ENCODE measurements at places on chromosomes 4 and X.

DNA sequence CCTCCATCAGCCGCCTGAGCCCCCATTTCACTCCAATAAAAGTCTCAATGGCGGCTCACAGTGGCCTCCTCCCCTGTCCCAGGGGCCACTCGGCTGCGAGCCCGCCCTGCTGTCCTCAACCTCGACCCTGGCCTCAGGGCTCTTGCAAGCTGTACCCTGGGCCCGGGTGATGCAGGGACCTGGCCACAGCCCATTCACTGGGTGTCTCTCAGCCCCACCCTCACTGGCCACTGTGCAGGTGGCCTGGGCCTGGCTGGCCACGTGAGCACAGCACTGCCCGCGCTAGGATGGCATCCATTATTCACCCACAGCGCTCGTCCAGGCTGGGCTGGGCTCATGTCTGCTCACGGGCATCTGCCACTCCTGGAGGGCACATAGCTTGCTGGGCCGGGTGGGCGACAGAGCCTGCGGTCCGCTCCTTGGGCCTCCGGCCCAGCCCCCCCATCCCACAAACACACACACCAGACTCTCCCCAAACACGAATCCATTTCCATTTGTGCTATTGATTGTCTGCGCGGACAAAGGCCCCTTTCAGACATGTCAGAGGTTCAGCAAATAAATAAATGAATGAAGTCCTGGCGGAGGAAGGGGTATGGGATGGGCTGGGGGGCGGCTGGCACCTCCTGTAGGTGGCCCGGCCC is 16.5 kb upstream of the FGFR3 start:
- DNase-seq, result no peak

DNA sequence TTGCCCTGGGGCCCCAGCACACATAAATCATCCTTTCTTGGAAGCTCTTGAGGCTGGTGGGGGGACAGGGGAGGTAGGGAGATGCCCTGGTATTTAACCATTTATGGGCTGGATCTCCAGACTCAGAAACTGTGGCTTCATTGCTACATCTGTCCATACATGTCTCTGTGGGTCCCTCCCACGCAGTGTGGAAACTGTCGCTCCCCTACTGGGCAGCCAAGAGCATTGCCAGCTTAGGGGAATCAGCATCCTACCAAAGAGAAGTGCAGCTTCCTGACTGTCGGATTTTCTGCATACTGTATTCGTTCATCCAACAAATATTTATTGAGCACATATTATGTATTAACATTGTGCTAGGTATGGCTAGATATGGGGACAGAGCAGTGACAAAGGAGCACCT is 3.7 kb downstream of the GRIPAP1 start:
- DNase-seq, result no peak

- DNase-seq, result no peak
These were observed 35.1 kb downstream of the TSPAN5 start for GRCh38 chr4:98623126-98623802.

DNA sequence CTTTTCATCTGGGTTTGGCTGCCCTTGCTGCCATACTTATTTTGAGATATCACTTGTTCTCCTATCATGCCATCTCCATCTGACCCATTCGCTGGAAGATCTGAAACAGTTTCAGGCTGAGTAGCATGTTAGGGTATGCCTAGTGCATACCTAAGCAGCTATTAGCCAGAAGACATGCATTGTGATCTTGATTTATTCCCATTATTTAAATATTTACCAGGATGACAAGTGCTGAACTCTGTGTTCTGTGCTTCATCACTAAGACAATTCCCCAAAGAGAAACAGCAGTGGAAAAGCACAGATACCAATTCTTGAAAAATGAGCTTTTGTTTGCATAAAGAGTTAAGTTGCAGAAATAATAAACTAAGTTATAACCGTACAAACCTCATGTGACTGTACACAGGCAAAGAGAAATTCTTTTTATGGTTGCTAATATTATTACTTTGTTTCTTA is 271.0 kb upstream of the ARSJ start:
- DNase-seq, result no peak

GRCh38 chr4:54090804-54091623 is 8.9 kb upstream of the GSX2 start:
- no peak for DNase-seq

GRCh38 chrX:77389891-77390290 is 57.3 kb upstream of the FGF16 start:
- DNase-seq, result no peak

DNA sequence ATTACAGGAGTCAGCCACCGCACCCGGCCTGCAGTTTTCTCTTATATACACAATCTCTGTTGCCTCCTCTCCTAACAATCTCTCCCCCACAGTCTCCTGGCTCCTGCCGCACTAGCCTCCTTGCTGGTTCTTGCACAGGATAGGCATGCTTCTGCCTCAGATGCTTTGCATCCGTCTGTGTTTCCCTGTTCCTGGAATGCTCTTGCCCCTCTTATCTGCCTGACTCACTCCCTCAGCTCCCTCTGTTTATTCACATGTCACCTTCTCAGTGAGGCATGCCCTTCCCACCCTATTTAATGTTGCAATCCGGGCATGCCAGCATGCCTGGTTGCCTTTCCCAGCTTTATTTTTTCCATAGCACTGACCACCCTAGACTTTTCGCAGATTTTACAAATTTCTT is 161.9 kb downstream of the PHF8 start:
- no peak for DNase-seq

- no peak for DNase-seq
These were observed 9.2 kb downstream of the MAMLD1 start for GRCh38 chrX:150372280-150372679.

GRCh38 chr4:40719008-40719623 is 30.6 kb upstream of the NSUN7 start:
- DNase-seq, result no peak

- DNase-seq, result no peak
These were observed 18.4 kb downstream of the MAML3 start for GRCh38 chr4:140135529-140136088.

DNA sequence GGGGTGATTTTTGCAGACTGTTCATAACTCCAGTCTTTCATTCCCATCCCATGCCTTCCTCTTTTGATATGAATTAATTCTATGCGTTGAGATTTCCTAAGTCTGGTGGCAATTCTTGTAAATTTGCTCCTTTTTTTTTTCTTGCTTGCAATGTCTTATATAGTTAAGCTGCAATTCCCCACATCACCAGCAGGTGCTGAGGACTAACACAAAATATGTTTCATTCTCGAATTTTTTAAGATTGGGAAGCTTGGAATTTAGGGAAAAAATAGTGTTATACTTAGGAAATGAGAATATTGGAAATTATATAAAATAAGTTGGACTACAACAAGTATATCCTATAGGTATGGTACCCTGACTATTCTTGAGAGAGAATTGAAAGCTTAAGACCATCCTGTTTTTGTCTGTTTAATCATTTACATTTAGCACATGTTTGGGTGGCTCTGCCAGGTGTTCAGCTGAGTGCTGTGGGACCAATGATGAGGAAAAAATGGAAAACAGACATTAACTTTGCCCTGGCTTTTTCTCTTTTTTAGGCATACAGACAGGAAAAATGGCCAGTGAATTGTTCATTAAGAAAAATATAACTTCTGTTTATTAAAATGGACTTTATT is 30.2 kb downstream of the AFF2 start:
- no peak for DNase-seq

DNA sequence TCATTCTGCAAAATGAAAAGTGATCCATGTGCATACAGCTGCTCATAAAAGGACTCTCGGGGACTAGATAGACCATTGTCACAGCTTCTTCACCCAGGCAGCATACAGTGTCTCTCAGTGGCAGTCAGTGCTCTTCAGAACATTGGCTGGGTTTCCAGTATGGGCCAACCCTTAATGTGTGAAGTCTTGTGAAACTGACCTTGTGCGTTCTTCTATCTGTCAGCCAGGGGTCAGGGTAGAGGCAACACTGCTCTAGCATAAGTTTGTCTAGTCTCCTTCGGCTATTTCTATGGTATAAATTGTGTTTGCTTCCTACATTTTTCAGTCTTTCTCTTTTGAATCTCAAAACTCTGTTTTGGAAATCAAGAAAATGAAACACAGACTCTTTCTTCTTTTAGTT is 37.0 kb upstream of the SMIM31 start:
- no peak for DNase-seq

DNA sequence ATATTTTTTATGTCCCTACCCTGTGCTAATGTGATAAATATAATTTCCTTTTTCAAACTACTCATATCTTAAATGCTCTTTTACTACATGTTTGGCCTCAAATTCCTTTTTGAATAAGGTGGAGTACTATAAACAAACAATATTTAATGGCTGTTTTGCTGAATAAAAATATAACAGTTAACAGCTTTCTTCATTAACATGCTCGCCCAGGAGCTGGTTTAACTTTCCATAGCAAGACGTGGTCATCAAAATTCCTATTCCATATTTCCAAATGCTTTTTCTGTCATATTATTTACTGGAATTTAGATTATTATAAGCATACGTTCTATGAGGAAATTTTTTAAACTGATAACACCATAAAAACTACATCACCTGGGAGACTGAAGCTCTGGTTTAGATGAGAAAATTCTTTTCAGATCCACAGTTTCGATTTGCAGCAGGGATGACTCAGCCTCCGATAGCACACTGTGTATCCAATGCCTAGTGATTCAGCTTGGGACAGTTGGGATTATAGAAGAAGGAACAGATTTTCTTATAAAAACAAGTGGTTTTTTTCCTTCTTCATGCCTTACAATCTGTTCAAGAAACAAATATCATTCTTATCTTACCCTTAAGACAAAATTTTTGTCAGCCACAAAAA is 129.1 kb downstream of the FBXO8 start:
- no peak for DNase-seq

DNA sequence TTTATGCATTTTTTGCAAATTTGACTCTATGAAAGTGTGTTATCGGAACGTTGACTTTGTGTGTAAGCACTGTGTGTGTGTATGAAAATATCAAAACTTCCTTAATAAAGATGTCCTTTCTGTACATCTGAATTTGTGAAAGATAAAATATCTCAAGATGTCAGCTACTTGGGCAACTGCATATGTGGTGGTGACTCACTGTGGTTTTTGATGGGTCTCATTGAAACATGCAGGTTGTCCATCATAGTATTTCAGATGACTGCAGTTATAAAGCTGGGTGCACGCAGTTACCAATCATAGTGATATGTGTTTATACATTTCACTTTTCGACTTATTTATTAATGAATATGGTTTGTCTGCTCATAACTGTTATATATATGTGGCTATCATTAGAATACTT is 19.7 kb upstream of the BBS12 start:
- DNase-seq, result no peak

DNA sequence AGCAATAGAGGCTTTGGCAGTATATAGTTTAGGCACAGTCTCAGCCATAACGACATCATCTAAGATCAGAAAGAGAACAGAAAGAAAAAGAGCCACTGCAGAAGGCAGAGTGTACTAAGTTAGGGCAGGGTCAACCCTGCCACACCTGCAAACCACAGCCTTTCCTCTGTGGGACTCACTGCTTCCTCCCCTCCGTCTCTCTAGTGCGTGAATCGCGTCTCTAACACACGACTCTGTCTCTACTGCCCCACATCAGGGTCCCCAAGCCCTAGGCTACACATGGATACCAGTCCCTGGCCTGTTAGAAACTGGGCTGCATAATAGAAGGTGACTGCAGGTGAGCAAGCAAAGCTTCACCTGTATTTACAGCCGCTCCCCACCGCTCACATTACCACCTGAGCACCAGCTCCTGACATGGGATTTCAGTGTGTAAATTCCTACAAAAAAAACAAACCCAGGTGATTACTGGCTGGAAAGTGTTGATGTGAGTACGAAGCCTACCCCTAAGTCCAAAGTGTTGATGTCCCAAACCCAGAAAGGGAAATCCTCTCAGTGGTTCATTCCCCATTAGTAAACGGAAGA is 128.9 kb downstream of the PRKX start:
- no peak for DNase-seq

DNA sequence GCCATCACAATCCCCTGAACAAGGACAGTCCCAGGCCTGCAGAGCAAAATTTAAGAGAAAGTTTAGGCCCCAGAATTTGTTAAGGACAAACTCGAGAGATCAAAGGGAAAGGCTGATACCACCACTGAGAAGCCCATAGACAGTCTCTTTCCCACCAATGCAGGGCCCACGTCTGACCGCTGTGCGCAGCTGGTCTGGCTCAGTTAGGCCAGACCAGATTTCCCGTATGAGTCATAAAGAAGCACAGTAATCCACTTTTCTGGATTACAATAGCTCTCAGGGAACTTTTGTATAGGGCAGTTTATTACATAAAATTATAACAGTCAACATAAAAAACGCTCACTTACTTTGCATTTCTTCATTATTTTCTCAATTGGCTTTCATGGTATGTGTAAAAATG is 259.5 kb downstream of the RCHY1 start:
- DNase-seq, result no peak

- DNase-seq, result no peak
These were observed 24.1 kb downstream of the SMIM43 start for GRCh38 chr4:121740796-121741409.

- no peak for DNase-seq
These were observed 4.2 kb upstream of the CCNA2 start for GRCh38 chr4:121827853-121828252.

- no peak for DNase-seq
These were observed 97.1 kb downstream of the LDB2 start for GRCh38 chr4:16801356-16801755.

GRCh38 chr4:26020881-26021280 is 106.9 kb downstream of the SMIM20 start:
- no peak for DNase-seq

DNA sequence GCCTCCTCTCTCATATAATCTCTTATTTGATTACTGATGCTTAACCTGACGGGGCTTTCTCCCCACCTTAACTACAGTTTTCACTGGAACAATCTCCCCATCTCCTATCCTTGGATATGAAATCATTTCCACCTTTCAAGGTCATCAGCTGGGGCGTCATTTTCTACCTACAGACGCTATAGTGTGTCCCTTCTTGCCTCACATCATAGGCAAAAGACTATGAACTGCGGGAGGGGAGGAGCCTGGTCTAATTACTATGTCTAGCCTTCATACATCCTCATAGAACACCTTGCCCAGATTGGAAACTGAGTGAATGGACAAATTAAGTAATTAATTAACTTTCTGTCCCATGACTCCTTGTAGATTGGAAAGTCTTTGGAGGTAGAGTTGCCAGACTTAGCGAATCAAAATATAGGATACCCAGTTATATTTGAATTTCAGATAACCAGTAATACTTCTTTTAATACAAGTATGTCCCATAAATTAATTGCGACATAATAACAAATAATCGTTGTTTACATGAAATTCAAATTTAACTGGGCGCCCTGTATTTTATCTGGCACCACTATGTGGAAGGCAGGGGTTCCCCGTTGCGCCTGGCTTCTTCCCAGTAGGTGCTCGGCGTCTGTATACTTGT is 752 bp upstream of the ATP6AP2 start:
- no peak for DNase-seq

Measured in stimulated activated CD8-positive, alpha-beta memory T cell treated with anti-CD3 and anti-CD28 coated beads, Interleukin-4, amount 100 ng/mL, for 24 hours (primary cell).